Foreskin melanocyte (primary cell): ENCODE measurements at places on chromosomes 1 and 21.

- no peak for DNase-seq
Observed at GRCh38 chr1:91549041-91549735, 48.5 kb downstream of the CDC7 start.

DNA sequence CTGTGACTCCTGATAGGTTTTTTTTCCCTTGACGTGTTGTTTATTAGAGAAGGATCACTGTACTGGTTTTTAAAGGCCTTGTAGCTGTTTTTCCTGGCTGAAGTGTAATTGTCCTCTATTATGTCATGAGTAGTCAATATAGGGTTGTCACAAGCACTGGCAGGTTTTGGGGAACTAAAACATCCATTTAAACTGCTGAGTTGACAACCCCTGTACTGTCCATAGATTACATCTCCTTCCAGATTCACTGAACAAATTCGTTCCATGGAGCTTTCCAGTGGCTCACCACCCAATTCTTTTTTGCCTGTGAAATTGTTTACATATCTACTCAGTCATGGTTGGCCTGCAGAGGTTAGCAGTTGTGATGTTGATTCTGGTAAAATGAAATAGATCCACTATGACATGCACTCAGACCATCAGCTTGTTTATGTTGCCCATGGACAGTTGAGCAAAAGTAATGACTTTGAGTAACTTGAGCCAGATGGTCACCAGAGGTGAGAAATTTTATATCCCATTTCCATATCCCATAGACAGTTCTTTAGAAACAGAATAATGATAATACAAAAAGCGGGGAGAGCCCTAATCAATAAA is 59.9 kb upstream of the QSOX1 start:
- no peak for DNase-seq

DNA sequence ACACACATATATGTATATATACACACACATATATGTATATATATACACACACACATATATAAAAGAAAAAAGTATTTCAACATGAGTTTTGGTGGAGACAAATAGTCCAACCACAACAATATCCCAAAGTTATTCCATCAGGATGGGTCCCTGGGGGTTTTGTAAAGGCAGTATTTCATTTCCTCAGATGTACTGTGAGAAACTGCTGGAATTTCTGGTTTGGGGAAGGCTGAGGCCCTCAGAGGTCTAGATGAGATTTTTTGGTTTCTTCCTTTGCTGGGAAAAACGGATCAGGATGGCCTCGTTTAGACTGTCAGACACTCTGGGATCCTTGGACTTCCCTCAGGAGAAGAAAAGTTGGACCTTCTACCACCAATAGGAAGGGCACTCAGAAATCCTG is 36.5 kb upstream of the TENT5B start:
- DNase-seq: no peak

DNA sequence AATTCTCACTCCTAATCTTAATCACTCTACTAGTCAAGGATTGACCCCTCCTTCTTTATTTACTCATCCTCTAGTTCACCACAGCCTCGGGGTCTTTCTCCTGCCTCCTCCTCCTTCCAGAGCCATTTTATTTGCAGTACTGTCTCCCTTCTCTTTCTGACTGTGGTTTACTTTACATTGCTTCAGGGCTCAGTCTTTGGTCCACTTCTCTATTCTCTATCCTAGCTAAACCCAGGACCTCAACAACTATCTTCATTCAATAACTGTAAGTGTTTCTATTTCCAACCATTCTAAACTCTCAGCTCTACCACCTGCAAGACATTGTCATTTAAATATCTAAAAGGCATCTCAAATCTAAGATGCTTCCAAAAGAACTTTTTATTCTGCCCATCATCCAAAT is 493.8 kb downstream of the TTLL7 start:
- no peak for DNase-seq

- no peak for DNase-seq
Observed at GRCh38 chr1:195278644-195279043, 1329.6 kb downstream of the KCNT2 start.

DNA sequence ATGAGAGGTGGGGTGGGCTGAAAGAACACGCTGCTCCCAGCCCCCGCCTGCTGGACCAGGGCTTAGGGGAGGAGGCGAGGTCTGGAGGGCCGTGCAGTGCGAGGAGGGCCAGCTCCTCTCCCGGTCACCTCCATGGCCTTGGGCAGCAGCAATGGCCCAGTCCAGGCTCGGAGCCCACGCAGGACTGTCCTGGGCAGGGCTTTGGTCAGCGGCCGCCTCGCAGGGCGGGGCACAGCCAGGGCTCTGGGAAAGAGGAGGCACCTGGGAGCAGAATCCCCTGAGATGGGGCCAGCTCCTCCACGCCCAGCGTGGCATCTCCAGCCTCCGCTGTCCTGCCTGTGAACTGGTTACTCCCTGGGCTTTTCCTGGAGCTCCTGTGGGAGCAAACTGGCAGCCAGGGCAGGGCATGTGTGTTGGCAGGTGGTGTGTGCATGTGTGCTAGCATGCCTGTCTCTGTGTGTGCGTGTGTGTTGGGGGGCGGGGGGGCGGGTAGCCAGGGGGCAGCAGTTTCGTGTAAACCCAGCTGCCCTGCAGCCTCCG is 27.4 kb downstream of the ARHGEF16 start:
- DNase-seq: no peak

- DNase-seq: no peak
Observed at GRCh38 chr1:225580238-225581099, 72.5 kb downstream of the ENAH start.

DNA sequence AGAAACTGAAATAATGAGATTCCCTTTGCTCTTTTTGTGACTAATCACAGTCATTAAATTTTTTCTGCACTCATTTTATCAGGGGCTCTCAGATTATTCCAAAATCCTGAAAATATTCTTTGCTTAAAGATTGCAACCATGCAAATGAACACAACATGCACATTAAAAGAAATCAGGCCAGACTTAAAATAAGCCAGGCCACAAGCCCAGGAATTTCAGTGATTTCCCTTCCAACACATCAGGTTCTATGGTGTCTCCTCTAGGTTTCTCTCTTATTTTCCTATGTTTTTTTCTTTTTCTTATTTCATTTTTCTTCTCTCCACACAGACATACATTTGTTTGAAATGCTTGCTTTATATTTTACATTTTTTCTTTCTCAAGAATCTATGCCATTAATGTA is 65.3 kb downstream of the NIBAN1 start:
- DNase-seq: no peak
